ENCODE measurements at places on chromosomes 5 and 9.

GRCh38 chr5:153619771-153620170, 129.3 kb downstream of the GRIA1 start:
- peak; percentile 4 for DNase-seq

DNA sequence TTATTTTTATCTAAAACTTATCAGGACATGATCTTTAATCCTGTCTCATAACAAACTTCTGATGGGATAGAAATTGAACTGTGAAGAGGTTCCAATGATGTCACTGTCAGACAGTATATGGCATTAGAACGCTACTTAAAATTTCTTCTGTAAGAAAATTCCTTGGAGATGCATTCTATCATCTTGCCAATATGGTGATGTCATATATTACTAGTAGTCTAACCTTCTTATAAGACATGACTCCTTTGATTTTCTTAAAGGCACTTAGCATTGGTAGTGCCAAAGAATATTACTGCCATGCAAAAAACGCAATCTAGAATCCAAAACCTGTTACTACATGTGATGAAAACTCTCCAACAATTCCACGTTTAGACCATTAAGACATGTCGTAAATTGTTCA, 131.1 kb downstream of the SLC25A46 start:
- DNase-seq, result no peak

DNA sequence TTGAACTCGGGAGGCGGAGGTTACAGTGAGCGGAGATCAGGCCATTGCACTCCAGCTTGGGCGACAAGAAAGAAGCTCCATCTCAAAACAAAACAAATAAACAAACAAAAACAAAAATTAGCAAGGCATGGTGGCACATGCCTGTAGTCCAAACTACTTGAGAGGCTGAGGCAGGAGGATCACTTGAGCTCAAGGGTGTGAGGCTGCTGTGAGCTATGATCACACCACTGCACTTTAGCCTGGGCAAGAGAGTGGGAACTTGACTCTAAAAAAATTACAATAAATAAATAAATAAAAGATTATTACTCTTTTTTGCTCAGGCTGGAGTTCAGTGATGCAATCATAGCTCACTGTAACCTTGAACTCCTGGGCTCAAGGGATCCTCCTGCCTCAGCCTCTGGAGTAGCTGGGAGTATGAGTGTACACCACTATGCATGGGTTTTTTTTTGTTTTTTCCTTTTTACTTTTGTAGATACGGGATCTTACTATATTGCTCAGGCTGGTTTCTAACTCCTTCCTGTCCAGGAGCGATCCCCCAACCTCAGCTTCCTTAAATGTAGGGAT, 9.0 kb upstream of the DCP2 start:
- DNase-seq, result no peak

GRCh38 chr5:3214838-3215374, 380.7 kb upstream of the IRX1 start:
- DNase-seq, result no peak

DNA sequence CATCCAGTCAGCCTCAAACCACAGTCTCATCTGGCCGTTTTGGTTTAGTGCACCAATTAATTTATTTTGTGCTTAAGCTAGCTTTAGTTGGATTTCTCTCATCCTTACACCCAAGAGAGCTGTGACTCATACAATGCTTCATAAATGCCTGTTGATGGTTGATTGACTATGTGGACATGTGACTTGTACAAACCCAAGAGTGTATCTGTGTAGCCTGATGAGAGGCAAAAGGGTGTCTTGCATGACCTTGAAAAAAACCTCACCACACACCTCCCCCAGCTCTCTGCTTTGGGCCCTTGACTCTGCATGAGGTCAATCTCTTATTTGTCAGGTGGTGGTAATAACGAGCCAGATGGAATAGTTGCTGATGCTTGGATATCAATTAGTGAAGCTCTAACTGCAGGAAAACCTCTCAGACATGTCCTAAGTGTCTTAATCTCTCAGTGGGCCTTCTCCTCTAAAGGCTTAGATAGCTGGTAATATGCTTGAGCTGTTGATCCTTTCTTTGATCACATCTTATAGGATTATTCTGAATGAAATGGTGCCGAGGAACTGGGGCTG, 10.6 kb upstream of the GLRA1 start:
- DNase-seq, result no peak

DNA sequence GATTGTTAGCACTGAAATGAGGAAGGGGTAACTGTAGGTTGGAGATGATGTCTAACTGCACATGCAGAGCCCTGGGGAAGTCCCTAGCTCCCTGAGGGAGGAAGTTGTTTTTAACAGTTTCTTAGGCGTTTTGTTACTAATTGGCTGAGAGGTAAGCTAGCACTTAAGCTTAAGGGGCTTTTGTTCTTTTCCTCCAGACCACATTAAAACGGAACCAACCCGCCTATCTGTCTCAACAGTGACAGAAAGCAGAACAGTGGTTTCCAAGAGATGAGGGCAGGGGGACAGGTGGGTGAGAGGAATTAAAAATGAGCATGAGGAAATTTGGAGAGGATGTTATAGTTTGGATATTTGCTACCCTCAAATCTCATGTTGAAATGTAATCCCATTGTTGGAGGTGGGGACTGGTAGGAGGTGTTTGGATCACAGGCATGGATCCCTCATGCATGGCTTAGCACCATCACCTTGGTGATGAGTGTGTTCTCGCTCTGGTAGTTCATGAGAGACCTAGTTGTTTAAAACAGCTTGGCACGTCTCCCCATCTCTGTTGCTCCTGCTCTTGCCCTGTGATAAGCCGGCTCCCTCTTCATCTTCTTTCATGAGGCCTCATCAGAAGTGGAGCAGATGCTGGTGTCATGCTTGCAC, 38.9 kb downstream of the LYRM7 start:
- DNase-seq, result no peak

DNA sequence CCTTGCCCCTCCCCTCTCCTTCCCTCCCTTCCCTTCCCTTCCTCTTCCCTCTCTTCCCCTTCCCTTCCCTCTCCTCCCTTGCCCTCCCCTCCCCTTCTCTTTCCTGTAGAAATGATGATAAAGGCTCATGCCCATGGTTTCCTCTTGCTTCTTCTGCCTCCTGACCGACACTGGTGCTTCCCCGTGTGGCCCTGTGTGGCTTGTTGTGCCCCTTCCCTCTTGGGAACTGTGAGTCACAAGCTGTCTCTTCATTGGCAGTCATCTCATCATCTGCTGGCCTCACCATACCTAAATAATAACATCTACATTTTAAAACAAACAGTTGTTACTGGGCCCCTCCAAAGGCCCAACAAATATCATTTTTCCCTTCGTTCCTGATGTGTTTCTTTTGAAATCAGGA, 11.7 kb upstream of the CARNMT1 start:
- no peak for DNase-seq

- peak; percentile 34 for DNase-seq
These were observed at the start of gene NME5 for GRCh38 chr5:138138949-138139780. TSS of gene NME5 (minus strand) at chr5:138139428. CDS start at chr5:138138780, 648 bp downstream.

DNA sequence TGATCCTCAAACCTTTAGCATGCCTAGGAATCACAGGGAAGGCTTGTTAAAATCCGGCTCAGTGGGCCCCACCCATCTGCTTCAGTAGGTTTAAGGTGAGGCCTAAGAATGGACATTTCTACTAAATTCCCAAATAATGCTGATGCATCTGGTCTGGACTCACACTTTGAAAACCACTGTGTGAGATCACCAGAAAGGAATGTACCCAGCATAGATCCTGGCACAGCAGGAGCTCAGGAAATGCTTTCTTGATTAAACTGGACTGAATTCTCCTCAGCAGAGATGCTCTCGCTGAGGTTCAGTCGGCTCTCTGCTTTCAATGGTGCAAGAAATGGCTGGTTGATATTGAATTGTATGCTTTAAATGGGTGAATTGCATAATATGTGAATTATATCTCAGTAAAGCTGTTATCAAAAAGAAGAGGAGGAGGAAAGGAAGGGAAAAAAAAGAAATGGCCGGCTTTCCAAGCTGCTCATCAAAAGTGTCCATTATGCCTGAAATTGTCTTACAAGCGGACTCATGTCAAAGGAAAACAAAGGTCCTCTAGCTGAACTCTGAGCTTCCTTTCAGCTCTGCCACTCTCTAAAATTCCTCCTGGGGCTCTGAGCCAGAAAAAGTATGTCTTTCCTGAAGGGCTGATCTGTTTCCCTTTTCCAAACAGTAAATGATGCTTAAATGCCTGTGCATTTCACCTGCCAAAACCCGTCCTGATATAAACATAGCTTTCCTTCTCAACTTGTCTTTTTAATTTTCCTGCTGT, 77.6 kb upstream of the SAP30L start:
- peak; percentile 88 for DNase-seq

GRCh38 chr9:96027251-96028131, 152.0 kb downstream of the ERCC6L2 start:
- DNase-seq, result no peak

- no peak for DNase-seq
These were observed 796.1 kb downstream of the CDH12 start for GRCh38 chr5:22057012-22057411.

DNA sequence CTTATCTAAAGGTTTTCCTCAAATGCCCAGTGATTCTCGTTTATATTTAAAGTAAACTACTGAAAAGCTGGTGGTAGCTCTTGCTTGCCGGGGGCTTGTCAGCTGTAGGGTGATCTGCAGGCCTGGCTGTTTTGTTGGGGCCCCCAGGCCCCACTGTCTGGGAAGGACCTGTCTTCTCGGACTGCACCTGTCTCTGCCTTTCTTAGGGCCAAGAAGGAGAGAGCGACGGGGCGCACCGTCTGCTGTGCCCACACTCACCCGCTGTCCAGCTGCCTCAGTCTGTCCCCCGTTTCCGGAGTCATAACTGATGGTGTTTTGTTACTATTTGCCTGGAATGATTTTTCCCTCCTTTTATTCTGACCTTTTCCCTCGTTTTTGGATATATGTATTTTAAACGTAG, 94.1 kb upstream of the CACNA1B start:
- DNase-seq, result no peak

DNA sequence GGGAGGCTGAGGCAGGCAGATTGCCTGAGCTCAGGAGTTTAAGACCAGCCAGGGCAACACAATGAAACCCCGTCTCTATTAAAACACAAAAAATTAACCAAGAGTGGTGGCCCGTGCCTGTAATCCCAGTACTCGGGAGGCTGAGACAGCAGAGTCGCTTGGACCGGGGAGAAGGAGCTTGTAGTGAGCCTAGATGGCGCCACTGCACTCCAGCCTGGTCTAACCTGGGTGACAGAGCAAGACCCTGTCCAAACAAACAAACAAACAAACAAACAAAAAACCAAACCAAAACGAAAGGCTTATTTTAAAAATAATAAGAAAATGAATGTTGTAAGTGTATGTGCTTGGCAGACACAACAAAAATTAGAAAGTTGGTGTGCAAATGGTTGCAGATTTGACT, 536.3 kb upstream of the PTPRD start:
- no peak for DNase-seq

GRCh38 chr5:168132241-168132641, 159.2 kb upstream of the WWC1 start:
- DNase-seq, result no peak

DNA sequence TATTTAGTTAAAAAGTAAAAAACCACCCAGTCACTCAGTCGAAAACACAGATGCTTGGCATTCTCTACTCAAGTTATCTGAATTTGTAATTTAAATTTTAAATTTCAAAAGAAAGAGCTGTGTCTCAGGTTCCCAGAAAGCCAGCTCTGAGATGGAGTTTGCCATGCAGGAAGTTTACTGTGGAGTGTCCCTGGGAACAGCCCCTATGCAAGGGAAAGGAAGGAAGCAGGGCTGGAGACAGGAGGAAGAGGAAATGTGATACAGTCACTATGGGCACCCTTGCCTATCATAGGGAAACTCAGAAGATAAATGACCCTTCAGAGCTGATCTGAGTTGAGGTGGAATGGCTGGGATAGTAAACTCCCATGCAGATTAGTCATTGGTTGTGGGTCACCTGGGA, 408.8 kb upstream of the ACTBL2 start:
- DNase-seq, result no peak

DNA sequence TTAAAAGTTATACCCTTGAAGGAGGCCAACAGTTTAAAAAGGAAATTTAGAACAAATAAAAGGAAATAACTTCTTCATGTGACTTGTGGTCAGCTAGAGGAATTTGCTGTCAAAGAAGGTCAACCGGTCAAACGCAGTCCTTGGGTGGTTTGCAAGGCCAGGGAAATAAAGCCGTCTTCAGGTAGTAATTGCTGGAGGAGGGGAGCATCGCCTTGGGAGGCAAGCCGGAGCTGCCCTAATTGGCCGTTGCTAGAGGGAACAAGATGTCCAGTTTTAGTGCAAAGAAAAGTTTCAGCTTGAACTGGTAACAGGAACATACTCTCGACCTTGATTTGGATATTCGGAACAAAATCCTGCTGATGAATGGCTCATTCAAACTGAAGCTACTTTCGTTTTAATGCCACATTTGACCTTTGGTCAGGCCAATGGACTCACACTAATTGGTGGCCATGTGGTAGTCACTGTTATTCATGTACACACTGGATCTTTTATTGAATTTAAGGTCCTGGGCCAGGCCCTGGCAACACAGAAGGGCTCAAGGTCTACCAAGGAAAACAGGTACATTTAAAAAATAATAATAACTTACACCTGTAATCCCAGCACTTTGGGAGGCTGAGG, 47.0 kb upstream of the MYO10 start:
- DNase-seq, result no peak

DNA sequence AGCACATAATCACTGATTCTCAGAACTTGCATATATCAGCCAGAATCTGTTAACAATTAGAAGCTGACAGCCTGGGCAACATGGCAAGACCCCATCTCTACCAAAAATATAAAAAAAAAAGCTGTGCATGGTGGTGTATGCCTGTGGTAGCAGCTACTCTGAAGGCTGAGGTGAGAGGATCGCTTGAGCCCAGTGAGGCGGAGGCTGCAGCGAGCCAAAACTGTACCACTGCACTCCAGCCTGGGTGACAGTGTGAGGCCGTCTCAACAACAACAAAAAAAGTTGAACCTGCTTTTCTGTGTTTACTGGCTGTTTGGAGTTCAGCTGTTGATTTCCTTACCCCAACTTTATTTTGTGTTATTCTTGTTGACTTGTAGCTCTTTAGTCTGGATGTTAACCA, 66.8 kb downstream of the GOLPH3 start:
- no peak for DNase-seq

- no peak for DNase-seq
These were observed 175.7 kb downstream of the FBN2 start for GRCh38 chr5:128362370-128362769.

DNA sequence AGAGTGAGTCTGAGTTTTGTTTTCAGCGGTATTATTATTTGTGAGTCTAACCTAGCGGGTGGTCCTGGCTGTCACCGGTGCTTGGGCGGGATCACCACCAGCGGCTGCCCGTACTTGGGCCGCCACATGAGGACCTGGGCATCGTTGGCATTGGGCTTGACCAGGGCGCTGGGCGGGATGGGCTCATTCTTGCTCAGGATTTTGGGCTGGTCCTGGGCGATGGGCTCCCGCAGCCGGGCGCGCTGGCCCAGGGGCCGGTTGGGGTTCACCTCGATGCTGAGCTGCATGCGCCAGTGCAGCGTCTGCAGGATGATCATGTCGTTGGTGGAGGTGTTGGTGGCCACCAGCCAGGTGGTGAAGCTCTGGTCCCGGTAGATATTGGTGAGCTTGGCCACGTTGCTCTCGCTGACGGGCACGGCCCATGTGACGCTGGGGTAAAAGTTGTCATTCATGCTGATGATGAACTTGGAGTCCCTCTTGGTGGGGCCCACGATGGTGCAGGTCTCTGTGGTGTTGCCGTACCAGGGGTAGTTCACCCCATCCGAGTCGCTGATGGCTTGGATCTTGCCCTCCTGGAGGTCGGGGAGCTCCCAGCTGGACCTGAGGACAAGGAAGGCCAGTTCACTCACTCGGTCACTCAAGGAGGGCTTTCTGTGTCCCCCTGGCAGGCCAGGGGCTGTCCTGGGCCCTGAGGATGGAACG, 15.4 kb downstream of the FAM78A start:
- DNase-seq, result no peak

- DNase-seq, result no peak
These were observed 596.0 kb downstream of the SEMA5A start for GRCh38 chr5:8949908-8950307.
